ENCODE measurements at places on chromosomes 7 and 10. TPM values are rescaled to one million over a fixed set of nuclear protein-coding genes. Genes with fewer than 3 reads are reported as not detected.

The KLHL7 gene
- 33.9 TPM for total RNA-seq

The UCN3 gene
- total RNA-seq: not detected

The SFRP4 gene
- 95.2 TPM for total RNA-seq

The HK1 gene
- 315 TPM for total RNA-seq

The ASB10 gene
- total RNA-seq: not detected

The FRAT2 gene
- total RNA-seq: 3.3 TPM

The MXI1 gene
- 47.1 TPM for total RNA-seq

The IDI2 gene
- not detected for total RNA-seq

The SCIN gene
- total RNA-seq: 0.23 TPM

The TNKS2 gene
- total RNA-seq: 69.8 TPM

The NPY gene
- 2.3 TPM for total RNA-seq

The CLEC5A gene
- total RNA-seq: not detected

The FAM13C gene
- total RNA-seq: 5.0 TPM

The OPN4 gene
- not detected for total RNA-seq

The C10orf67 gene
- not detected for total RNA-seq

The AKR1C4 gene
- total RNA-seq: not detected

The MCM10 gene
- total RNA-seq: 2.0 TPM

The ITGB8 gene
- 95.7 TPM for total RNA-seq

The WIPF3 gene
- total RNA-seq: 0.07 TPM

The ICA1 gene
- 0.13 TPM for total RNA-seq

The DRGX gene
- not detected for total RNA-seq

The ZNF746 gene
- total RNA-seq: 19.5 TPM

The PNLIPRP3 gene
- total RNA-seq: not detected

The CRTAC1 gene
- total RNA-seq: 0.07 TPM

The NPSR1 gene
- not detected for total RNA-seq

The PLXDC2 gene
- 12.7 TPM for total RNA-seq

The HGF gene
- 51.1 TPM for total RNA-seq

The GTF2I gene
- total RNA-seq: 214 TPM

The KLLN gene
- 0.46 TPM for total RNA-seq

The ACSL5 gene
- 1.4 TPM for total RNA-seq

The TUBB8 gene
- total RNA-seq: not detected

The ZPBP gene
- not detected for total RNA-seq

The GNG11 gene
- 8.5 TPM for total RNA-seq

The CPA2 gene
- not detected for total RNA-seq

The MMD2 gene
- not detected for total RNA-seq

The ERV3-1 gene
- total RNA-seq: 9.5 TPM

The RBP3 gene
- total RNA-seq: not detected

The TMEM270 gene
- not detected for total RNA-seq

The TCAF2 gene
- total RNA-seq: 7.2 TPM

The TDRD1 gene
- 0.13 TPM for total RNA-seq

The AKR1C1 gene
- 79.3 TPM for total RNA-seq

The OR6V1 gene
- total RNA-seq: not detected

The MSMB gene
- not detected for total RNA-seq

The ANKRD30A gene
- not detected for total RNA-seq

The NKX1-2 gene
- total RNA-seq: not detected

The EBLN1 gene
- not detected for total RNA-seq
